AG09309 (cell line): ENCODE measurements at places on chromosomes 3 and 15.

DNA sequence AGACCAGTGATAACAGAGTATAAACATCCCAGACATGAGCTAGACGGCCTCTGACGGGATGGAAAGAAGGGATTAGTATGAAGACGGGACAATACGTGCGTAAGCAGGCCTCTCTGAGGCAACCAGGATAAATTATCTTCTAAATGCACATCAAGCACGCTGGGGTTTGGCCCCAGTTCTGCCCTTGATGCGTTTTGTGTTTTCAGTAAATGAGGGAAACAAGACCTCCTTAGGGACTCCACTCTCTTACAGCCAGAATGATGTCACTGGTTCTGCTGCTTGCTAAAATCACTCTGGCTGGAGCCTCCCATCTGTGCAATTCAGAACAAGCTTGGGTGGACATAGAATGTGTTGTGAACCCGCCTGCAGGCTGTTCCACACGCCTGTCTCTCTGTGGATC, 156.0 kb upstream of the MCTP2 start:
- no peak for DNase-seq

GRCh38 chr15:83170474-83171165, 37.0 kb downstream of the HDGFL3 start:
- DNase-seq, result no peak

DNA sequence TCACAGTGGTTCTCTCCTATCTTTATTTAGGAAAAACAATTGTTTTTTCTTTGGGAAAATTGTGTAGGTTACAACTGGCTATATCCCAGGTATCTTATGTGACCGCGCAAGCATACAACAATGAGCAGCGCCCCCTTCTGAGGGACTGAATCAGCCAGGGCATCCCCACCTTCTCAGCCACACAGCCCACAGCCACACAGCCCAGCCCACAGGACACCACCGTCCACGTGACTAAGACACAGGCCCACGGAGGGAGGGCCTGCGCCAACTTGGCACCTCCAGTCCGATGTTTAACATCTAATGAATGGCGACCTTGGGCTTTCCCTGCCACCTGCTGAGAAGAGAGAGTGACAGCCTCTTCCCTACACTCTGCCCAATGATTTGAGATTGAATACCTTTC, 68.1 kb downstream of the ATP10A start:
- DNase-seq, result no peak

GRCh38 chr3:62529230-62529629, 155.9 kb upstream of the FEZF2 start:
- no peak for DNase-seq

GRCh38 chr3:196067439-196067838, 14.5 kb downstream of the TFRC start:
- DNase-seq, result no peak

DNA sequence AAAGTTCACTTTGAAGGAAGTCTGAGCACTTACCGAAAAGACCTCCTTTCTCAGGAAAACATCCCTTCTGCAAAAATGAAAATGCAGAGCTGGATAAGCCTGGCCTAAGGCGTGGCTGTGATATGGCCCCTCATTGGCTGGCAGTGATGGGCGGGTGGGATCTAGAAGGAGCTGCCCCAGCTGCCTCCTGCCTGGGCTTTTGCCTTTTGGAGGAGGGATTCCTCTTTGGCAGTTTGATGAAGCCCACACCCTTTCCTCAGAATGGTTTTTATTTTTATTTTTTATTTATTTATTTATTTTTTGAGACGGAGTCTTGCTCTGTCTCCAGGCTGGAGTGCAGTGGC, 4.0 kb upstream of the DZIP1L start:
- no peak for DNase-seq

GRCh38 chr3:25433106-25433505, 5.0 kb downstream of the RARB start:
- DNase-seq, result no peak

GRCh38 chr3:50340448-50341329, at the start of gene RASSF1:
TSS of gene RASSF1 (minus strand) at chr3:50340836. CDS start at chr3:50340805, 31 bp downstream.
- DNase-seq, result no peak

DNA sequence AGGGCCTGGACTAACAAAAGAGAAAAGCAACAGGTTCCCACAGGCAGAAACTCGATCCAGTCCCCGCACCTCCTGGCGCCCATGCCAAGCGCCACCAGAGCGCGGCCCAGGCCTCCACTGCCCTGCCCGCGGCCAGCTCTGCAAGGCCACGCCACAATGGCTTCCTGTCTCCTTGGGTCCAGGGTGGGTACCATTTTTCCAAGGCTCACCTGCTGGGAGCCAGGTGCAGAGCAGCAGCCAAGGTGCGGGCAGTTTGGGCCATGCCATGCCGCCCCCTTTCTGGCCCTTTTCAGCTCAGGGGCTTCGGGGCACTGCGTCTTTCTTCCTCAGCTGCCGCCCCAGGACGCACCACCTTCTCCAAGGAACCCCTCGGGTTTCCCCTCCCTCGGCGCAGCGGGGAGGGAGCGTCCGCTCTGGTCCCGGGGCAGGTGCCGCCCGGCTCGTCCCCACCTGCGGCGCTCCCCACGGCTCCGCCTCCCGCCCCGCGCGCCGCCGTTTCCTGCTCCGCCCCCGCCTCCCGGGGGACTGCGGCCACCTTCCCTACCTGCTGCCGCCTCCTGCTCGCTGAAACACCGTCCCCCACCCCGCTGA, at the start of gene ILDR1:
ILDR1 (minus strand) TSS at position 437 of the 591 bp plus-strand sequence; CDS start at position 267, 170 bp downstream.
- no peak for DNase-seq
